ENCODE measurements at places on chromosomes 2 and 18.

DNA sequence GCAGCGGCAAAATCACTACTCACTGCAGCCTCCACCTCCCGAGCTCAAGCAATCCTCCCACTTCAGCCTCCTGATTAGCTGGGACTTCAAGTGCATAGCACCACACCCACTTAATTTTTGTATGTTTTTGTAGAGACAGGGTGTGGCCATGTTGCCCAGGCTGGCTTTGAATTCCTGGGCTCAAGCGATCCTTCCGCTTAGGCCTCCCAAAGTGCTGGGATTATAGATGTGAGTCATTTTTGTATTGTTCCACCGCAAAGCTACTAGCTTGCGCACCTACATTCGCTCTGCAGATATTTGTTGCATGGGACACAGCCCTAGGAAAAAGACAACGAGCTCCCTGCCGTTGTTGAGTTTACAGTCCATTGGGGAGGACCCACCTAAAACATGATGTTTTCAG, 173.5 kb upstream of the AGAP1 start:
- DNase-seq = no peak

DNA sequence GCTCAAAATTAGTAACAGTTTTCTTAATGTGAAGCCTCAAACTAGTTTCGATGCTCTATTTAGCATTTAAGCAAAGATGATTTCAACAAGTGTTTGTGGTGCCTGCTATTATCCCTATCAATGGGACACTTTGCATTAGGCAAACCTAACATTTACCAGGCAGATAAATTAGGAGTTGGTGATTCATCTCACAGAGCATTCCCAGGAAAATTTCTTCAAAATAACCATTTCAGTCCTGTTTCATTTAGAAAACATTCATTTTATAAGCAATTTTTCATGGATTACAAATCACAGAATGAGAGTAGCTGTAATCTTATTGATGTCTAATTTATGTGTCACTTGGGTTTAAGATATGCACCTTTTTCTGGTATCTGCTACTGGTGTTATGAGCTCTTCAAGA, 62.7 kb downstream of the CLHC1 start:
- no peak for DNase-seq

DNA sequence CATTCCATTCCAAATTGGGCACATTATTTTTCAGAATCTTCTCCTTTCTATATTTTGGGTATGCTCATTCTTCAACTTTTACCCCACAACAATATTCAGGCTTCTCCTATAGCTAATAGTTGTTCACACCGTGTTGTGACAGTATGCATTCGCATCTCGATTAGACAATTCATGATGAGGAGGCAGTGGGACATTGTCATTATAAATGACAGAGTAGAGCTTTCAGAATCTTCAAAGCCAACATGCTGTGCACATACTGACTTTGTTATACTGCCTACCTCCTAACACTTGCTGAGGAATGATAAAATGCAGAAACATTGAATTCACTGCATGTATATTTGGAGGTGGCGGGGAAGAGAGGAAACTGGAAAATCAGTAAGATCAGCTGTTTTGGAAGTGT, 714.2 kb downstream of the SUCLG1 start:
- DNase-seq = no peak

- DNase-seq = no peak
Observed at GRCh38 chr2:217655651-217656050, 347.1 kb downstream of the TNS1 start.

DNA sequence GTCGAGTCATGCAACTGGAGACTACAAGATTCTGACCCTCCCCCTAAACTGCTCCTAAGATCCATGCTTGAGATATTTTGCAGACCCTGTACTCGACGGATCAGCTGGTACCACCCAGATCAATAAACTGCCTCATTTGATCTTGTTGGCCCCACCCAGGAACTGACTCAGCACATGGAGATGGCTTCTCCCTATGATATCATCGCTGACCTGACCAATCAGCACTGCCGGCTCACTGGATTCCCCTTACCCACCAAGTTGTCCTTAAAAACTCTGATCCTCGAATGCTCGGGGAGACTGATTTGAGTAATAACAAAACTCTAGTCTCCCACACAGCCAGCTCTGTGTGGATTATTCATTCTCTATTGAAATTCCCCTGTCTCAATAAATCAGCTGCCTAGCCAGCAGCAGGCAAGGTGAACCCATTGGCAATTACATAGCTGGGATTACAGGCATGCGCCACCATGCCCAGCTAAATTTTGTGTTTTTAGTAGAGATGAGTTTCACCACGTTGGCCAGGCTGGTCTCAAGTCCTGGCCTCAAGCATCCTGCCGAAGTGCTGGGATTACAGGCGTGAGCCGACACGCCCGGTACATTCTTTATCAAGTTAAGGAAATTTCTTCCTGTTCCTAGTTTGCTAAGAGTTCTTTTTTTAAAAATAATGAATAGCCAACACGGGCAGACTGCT, 43.6 kb downstream of the VPS54 start:
- DNase-seq = no peak

GRCh38 chr2:207497596-207497995, 32.2 kb upstream of the CREB1 start:
- DNase-seq = no peak

- DNase-seq = no peak
Observed at GRCh38 chr18:39779926-39780325, 2175.1 kb upstream of the PIK3C3 start.

GRCh38 chr2:196601430-196602306, 37.8 kb upstream of the CCDC150 start:
- peak; percentile 83 for DNase-seq

GRCh38 chr2:64634345-64635267, 19.1 kb downstream of the SERTAD2 start:
- peak; percentile 71 for DNase-seq

- no peak for DNase-seq
Observed at GRCh38 chr2:236824836-236825235, 255.2 kb downstream of the ACKR3 start.

DNA sequence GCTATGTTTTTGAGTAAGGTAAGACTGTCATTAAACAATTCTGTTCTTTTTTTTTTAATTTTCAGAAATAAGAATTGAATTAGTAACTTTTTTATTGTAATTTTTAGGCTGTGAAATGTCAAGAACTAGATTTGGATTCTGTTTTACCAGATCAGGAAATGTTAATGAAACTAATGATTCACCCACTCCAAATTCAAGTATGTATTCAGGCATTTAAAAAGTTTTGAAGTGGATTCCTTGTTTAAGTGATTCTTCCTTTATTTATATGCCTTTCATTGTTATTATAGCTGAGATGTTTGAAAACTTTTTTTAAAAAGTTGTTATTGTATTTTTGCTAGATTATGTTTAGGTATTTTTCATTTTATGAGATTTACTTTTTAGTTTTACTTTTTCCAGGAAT, 96.7 kb downstream of the UBR3 start:
- no peak for DNase-seq

DNA sequence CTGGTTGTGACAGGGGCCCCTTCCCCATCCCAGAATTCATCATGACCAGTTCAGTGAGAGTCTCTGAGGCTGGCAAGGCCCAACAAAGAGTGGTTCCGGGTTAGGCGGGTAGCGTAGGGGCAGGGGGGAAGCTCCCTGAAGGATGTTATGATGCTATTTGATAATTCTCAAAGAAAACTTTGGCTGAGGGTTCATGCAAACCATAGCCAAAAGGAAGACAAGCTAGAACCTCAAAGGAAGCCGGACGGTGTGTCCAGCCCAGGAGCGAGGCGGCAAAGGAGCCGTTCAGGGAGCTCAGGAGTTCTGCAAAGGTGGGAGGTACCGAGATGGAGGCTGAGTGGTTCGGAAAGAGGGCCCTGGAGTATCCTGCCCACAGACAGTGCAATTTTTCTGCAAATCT, 226.8 kb upstream of the RAB6C start:
- no peak for DNase-seq

GRCh38 chr2:109282360-109282759, 153.4 kb downstream of the SH3RF3 start:
- DNase-seq = no peak

- no peak for DNase-seq
Observed at GRCh38 chr18:64234321-64234720, 85.4 kb upstream of the LINC00305 start.

- DNase-seq = peak; percentile 81
Observed at GRCh38 chr2:188303363-188304031, 11.8 kb downstream of the GULP1 start.

GRCh38 chr18:78901923-78902794, 77.5 kb upstream of the SALL3 start:
- no peak for DNase-seq

DNA sequence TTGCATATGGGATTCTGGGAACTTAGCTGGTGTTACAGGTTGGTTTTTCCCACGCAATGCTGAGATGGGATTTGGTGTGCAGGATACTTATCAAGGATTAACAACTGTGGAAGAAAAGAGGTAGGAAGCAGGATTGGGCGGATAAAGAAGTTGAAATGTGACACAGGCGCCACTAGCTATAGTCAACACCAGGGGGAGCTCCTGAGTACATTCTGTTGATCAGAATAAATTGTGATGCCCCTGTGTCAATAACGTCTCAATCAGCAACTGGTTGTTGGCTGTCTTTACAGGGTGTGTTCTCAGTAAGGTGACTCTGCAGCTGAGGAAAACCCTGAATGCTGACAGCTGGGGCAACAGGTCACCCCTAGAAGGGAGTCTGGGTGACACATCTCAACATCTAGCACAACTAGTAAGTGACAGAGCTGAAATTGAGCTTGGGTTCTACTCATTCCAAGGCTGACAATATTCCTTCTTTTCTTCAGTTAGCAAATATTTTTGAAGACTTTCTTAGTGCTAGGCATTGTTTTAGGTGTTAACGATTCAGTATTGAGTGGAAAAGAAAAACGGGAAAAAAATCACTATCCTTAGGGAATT, 143.0 kb downstream of the ARL6IP6 start:
- peak; percentile 16 for DNase-seq

DNA sequence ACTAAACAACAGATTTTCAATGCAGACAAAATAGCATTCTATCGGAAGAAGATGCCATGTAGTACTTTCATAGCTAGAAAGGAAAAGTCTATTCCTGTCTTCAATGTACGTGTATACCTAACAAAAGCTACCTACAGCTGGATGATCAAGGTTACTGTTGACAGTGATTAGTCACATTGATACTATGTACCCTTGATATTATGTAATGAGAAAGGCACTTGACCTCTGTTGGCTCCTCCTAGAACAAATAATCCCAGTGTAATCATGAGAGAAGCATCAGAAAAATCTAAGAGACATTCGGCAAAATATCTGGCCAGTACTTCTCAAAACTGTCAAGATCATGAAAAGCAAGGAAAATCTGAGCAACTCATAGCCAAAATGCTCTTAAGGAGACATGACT, 44.4 kb upstream of the LRRTM4 start:
- DNase-seq = no peak

DNA sequence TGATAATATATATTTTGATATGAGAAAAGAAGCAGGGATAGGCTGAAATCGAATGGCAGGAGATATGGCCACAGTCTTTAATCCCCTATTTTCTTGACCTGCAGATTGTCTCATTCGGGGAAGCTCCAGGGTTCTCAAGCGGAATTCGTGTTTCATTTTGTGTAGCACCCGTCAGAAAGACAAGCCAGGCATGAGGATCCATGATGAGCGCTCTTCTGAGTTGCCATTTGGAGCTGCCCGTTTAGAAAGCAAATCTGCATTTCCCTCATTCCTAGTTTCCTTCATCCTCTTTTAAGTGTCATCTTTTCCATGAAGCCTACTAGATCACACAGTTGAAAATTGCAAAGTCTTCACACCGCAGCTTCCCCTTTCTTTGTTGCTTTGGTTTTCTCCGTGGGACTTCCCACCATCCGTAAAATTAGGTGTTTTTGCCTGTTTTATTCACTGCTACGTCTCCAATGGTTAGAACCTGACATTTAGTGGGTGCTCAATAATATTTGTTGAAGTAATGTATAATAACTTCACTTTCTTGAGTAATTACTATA, 16.9 kb downstream of the HNMT start:
- no peak for DNase-seq

DNA sequence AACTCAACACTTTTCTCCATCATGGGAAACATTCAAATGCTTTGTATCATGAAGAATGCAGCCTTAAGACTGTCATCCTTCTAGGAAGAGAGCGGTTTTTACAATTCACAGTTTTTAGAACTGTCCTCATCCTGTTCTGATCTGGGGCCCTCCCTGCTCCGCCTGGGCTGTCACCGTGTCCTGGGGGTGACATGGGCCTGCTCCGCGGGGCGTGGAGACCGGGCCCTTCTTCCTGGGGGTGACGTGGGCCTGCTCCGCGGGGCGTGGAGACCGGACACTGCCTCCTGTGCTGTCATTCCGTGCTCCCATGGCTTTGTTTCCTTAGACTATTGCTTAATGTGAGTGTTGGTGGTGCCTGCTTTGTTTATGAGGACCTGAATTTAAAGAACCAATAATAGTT, 122.8 kb downstream of the TMEM18 start:
- no peak for DNase-seq

DNA sequence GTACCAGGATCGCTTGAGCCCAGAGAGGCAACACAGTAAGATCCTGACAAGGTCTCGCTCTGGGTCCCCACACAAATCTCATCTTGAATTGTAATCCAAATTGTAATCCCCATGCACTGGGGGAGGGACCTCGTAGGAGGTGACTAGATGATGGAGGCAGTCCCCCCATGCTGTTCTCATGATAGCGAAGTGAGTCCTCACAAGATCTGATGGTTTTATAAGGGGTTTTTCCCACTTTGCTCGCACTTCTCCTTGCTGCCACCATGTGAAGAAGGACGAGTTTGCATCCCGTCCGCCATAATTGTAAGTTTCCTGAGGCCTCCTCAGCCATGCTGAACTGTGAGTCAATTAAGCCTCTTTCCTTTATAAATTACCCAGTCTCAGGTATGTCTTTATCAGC, 46.0 kb upstream of the SERTAD2 start:
- DNase-seq = no peak

DNA sequence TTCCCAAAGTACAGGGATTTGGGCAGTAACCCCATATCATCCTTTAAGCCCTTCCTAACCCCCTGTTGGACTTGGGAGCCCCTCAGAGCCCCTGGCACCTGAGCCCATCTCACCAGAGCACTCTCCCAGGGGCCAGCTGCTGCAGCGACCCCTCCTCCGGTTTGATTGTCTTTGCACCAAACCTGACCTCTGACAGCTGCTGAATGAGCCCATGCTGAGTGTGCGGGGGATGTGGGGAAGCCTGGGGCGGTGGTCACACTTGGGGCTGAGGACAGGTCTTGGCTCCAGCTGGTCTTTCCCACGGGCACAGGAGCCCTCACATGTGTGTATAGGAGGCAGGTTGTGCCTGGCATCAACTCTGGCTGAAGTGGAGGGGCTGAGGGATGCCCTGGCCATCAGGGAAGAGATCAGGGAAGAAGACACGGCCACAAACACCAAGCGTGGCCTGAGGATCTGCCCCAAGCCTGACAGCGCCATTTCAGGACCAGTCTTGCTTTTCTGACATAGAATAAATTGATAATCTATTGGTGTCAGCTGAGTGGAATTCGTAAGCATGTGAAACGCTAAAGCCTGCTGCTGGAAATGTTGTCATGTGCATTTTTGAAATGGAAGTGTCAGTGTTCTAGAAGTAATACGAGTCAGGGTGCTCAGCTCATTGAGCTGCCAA, 102.4 kb downstream of the ACKR3 start:
- DNase-seq = no peak

GRCh38 chr2:12455661-12456060, 261.1 kb upstream of the TRIB2 start:
- peak; percentile 71 for DNase-seq

Data from fibroblast of skin of abdomen (primary cell).